D341Med (cell line): ENCODE measurements at places on chromosomes 4 and X.

- no peak for DNase-seq
Observed at GRCh38 chrX:148620023-148620422, 119.6 kb downstream of the AFF2 start.

- no peak for DNase-seq
Observed at GRCh38 chr4:31678356-31678755, 958.2 kb downstream of the PCDH7 start.

DNA sequence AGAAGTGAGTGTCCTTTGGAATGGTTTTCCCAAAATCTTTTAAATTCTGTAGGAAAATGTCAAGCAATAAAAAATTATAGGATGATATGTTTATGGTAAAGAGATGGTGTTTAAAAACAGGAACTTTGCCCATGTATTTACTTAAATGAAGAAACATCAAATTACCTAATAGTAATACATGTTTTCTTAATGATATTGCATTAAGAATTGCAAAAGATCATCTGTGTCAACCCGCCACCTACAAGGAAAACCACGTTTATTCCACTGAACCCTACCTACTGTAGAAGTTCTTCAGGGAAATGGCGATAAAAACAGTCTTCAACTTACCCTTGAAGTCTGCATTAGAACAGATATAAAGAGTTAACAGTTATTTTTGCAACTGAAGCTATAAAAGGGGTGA lies 67.2 kb upstream of the NDP start:
- DNase-seq = no peak

- no peak for DNase-seq
Observed at GRCh38 chr4:122632396-122633143, 11.7 kb upstream of the IL21 start.

GRCh38 chrX:40644821-40645358 lies 2.5 kb downstream of the CXorf38 start:
- no peak for DNase-seq

GRCh38 chr4:13654162-13654797 lies 26.8 kb upstream of the BOD1L1 start:
- DNase-seq = peak; percentile 89

DNA sequence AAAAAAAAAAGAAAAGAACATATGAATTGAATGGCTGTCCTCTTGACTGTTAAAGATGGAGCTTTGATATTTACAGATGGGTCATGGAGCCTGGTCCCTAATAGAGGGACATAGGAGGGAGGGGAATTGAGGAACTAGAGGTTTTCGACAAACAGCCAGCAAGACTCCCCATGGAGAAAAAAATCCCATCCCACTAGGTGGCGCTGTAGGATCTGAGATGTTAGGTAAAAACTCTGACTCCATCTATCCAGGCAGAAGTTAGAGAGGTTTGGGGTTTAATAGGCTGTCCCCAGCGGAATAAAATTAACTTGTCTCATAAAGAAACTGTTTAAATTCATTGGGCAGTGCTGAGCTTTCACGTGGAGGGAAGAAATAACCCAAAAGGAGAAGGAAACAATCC lies 45.9 kb downstream of the HMGB2 start:
- DNase-seq = peak; percentile 47

DNA sequence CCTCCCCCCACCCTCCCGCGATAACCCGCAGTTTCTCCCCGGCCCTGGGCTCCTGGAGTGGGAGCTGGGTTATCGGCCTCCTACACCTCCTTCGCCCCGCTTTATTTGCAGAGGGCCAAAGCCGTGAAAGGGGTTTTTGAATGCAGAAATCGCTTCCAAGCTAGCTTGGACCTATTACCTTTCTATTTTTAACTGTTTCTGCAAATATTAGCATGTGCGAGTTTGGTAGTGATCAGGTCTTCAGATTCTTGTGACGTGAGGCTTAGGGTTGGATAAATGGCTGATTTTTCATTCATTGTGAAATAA lies 1.3 kb downstream of the USP9X start:
- no peak for DNase-seq

DNA sequence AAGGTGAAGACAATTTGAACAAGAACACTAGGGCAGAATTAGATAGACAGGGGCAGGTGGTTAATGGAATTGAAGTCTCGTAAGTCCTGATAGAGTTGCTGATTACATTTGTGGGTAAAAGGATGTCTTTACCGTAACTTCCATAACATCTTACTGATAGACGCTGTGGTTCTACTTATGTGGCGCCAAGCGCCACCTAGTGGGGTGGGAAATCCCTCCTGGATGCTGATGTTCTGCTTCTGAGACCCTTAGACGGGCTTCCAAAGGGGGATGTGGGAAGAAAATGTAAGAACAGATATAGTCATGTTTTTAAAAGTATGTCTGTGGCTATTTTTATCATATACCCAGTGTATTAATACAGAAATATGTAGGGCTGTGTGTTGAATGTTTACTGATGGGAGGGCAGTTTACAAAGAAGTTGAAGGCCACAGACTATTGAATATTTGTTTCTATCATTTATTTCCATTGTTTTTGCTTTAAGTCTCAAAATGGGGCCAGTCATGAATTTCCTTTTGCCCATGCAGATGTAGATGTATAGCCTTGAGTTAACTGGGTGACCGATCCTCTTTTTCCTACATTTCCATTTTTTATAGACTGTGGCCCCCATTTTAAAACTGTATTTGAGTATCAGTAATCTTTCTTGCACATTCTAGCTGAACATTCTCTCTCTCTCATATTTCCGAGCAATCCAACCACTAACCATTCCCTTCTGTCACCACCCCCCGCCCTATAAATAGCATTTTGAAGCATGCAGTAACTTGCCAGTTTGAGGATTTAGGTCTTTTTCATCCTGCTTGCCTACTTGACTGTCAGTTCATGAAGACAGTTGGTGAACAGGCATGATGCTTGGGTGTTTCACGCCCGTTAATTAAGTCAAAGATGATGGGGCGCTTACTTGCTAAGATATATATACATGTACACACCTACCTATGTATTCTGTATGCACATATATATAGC lies 12.1 kb upstream of the TLR8 start:
- peak; percentile 29 for DNase-seq

- DNase-seq = no peak
Observed at GRCh38 chr4:99323756-99324155, 2.6 kb upstream of the ADH1B start.
